ENCODE measurements at places on chromosomes 2 and 18.

- no peak for DNase-seq
Measured at GRCh38 chr2:20403774-20404312, 43.0 kb upstream of the RHOB start.

- no peak for DNase-seq
Measured at GRCh38 chr2:237931205-237931721, 35.6 kb upstream of the UBE2F start.

GRCh38 chr18:74132201-74132600 lies 15.4 kb downstream of the FBXO15 start:
- DNase-seq, result no peak

- DNase-seq, result no peak
Measured at GRCh38 chr2:172361360-172361759, 66.0 kb upstream of the ITGA6 start.

- DNase-seq, result no peak
Measured at GRCh38 chr2:187409682-187410081, 38.4 kb downstream of the CALCRL start.

DNA sequence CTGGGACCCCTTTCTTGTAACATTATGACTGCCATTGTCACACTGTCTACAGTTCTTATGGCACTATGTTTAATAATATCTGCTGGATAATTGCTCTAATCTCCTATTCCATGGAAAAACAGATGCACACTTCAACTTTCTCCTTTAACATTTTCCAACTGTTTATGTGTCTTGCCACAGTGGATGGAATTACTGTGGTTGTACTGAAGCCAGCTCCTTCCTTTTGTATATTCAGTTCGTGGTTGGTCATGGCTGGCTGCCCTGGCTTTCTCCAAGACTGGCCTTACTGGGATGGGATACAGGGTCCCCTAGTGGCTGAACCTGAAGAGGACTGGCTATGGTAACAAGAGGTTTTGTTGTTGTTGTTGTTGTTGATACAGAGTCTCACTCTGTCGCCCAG lies 113.9 kb downstream of the SS18 start:
- DNase-seq, result no peak
